ENCODE measurements at places on chromosomes 12 and 14.

DNA sequence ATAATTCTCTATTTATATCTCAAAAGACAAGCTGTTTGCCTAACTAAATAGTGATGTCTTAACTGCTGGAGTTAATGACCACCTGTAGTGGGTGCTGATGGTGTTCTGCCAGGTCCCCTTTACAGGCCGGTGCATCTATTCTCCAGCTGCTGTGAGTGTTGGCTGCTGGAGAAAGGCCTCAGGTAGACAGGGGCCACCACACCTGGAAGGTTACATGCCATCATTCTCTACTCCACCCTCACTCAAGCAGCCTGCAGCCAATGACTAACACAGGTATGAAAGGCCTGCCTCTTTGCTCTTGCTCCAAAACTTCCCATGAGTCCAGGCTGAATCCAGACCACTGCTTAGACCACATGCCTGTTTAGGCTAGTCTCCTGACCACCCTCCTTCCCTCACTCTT, 73.9 kb downstream of the RPS6KA5 start:
- no peak for DNase-seq

DNA sequence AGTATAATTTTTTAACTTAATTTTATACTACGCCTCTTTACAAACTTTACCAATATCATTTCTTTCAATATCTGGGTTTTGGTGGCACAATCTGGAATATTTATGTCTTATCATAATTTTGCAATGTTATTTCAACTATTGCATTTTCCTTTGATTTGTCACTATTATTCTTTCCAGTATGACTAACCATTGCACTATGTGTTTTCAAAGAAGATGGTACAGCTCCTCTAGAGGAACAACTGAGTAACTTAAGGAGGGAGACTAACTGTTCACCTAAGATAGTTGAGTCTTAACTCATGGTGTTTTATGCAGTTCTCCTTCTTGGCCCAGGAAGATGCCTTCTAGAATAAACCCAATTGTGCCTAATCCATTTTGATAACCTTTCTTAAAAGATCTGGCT, 60.5 kb upstream of the KIF21A start:
- DNase-seq = no peak

- DNase-seq = peak; percentile 71
These were observed 109.1 kb upstream of the MAX start for GRCh38 chr14:65211341-65211987.

- DNase-seq = no peak
These were observed 234.9 kb downstream of the FLRT2 start for GRCh38 chr14:85764822-85765221.

DNA sequence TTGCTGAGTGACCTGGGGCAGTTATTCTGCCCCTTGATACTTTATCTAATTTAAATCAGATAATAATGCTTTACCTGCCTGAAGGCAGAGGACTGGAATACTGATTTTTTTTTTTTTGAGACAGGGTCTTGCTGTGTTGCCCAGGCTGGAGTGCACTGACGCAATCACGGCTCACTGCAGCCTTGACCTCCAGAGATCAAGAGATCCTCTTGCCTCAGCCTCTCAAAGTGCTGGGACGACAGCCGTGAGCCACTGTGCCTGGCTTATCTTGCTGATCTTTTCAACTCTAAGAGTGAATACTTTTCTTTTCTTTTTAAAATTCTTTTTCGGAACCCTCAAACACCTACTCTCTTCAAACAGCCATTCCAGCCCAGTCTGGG, 699 bp upstream of the B4GALNT3 start:
- DNase-seq = no peak

DNA sequence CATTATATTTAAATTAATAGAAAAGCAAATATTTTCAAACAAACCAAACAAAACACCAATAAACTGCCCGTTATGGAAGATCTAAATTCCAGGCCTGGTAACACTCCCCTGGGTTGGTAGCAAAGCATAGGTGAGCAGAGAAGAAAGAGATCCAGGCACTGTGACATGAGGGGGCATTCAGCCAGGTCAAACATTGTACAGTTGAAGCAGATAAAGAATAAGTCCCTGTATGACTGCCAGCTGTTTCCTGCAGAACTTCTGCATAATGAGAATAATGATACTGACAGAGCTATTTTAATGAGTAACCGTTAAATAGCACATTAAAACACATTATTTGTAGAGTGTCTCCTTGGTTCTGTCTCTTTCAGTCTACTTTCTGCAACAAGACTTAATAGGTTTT, 35.4 kb downstream of the SLC38A1 start:
- DNase-seq = peak; percentile 17

GRCh38 chr12:68106660-68107059, 52.9 kb downstream of the IFNG start:
- no peak for DNase-seq

All from suppressor macrophage treated with lipopolysaccharide for 1 hour (primary cell).